ENCODE measurements at places on chromosomes 7 and 10.

DNA sequence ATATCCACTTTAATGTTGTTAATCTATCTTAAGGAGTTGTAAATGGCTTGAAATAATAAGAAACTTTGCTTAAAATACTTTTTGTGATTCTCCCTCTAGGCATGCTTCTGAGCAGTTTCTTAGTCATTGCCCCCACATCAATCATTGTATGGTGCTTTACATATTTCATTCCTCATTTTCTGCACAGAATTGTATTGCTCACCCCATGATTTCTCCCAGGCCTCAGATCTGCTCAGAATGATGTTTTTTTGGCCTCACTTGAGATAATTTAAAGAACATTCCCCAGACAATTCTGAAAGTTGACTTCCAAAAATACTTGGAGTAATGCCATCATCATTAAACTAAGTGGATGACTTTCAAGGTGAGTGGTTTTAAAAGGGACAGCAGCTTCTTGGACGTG is 82.1 kb upstream of the PRPS1L1 start:
- DNase-seq: no peak

DNA sequence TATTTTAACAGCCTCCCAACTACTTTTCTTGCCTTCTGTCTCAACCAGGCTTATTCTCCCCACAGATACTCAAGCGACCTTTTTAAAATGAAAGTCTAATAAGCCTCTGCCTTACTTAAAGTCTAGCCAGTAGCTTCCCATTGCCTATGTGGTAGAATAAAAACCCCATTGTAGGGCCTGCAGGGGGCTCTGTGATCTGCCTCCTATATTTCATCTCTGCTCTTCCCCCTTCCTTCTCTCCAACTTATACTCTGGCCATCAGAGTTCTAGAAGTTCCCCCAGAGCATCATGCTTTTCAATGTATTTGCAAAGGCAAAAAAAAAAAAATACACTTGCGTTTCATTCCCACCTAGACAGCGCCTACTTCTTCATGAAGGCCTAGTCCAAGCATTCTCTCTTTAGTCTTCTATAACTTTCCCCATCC is 167.7 kb upstream of the ADO start:
- DNase-seq: no peak

GRCh38 chr10:6108072-6108471 is 19.2 kb downstream of the RBM17 start:
- no peak for DNase-seq

GRCh38 chr7:116271963-116272886 is 61.9 kb downstream of the TES start:
- no peak for DNase-seq
